ENCODE measurements at places on chromosomes 11 and 22.

DNA sequence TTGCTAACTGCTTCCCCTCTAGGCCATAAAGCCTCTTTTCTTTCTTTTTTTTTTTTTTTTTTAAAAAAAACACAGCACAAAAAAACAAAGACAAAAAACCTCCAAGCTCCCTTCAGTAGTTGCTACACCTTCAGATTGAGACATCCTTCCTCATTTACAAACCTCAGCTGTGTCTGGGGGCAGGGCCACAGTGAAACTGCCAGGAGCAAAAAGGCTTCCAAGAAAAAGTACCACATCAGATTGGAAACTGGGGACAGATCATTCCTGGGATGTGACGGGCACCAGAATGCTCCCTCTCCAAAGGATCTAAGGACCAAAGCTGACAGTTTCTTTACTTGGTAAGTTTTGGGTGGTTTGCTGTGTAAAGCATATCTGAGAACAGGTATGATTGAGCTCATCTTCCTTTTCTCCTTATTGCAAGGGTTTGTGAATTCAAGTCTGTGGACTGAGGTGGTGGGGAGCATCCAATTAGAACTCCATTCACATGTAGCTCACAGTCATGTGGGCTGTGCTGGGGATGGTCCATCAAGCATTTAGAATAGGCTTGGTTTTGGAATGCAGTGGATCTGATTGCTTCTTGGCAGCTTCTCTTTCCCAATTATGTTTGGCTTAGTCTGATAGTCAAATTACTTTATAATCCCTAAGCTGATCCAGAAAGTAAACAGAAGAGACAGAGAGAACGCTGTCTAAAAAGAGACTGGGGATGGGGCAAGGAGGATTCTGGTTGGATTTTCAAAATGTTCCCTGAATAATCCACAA lies 705 bp downstream of the BBOX1 start:
- no peak for DNase-seq

- DNase-seq, result no peak
Measured at GRCh38 chr11:89067264-89067663, 1.5 kb upstream of the GRM5 start.

- DNase-seq, result no peak
Measured at GRCh38 chr11:74672956-74673692, 58.1 kb downstream of the CHRDL2 start.

DNA sequence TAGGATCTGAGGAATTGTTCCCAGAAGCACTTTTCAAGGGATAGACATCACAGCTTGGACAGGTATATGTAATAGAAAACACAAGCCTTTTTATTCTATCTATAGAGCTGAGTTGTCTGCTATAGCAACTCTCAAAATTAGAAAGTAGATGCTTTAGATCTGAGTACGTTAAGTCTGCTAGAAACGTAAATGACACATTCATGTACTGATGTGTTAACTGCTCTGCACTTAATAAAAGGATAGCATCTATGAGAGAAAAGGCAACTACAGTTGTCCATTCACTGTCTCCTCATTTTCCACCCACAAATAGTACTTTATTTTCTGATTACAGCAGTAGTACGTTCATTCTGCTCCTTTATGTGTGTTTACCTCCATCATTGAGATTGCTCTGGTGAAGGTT lies 6.0 kb upstream of the STT3A start:
- no peak for DNase-seq

DNA sequence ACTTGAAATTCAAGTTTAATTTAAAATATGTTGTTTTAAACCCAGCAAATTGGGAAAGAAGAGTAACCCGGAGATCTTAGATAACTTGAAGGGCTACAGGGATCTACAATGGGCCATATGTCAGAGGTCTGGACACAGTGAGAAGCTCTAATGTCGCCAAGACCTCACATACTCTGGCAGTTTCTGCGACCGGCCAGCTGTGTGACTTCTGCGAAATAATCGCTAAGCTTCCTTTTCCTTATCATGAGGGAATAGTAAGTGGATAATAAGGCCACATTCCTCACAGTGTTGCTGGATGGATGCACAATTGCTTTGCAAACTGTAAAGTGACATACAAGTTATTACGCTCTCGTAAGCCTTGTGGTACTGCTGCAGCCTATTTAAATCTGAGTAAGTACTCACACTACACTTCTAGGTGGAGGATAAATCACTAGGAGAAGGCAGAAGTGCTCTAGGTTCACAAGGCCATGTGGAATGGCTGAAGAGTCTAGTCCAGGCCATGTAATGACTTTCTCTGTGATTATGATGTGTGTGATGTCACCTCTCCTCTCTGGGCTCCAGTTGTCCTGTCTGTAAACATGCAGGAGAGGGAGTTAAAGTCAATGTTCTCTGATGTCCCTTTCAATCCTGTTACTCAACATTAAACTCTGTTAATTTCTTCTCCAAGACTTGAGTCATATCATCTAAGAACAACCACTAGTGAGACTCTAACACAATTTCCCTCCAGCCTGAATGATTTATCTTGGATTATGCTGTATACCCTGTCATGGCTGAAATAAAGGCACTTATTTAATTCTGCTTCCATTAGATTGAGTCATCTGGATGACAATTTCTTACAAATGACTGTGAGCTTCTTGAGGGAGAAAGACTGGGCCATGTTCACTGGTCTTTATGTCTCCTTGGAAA lies 192.6 kb upstream of the NARS2 start:
- no peak for DNase-seq

Measured in glutamatergic neuron (in vitro differentiated cells).